ENCODE measurements at places on chromosomes 1 and 21.
A peak's percentile ranks its signal among the peaks of the same experiment; 100 is the strongest.

DNA sequence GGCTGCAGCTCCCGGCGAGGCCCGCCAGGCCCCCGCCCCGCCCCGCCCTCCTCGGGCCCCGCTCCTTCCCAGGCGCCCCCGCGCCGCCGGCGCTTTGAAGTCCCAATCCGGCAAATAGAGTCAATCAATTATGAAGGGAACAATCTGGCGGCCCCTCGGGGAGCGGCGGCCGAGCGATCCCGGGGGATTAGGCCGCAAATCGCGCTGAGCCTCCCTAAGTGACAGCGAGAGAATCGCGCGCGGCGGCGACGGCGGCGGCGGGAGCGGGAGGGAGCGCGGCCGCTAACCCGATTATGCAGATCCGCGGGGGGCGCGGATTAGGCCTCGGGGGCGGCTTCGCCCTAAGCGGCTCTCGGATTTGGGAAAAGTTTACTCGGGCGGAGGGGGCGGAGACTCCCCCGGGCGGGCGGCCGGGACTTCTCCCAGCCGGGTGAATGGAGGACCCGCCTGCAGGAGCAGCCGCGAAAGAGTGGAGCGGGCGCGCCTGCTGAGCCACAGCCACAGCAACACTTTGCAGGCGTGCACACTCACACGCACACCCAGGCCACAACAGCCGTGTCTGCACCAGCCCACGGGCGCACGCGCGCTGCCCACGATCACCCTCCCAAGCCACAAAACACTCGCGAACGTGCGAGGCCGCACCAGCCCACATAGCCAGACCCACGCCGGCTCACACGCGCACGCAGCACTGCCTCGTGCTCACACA, 23.0 kb upstream of the DMBX1 start:
- DNase-seq, result no peak

- DNase-seq, result no peak
These were observed 33.0 kb downstream of the EPHA2 start for GRCh38 chr1:16122916-16123315.

DNA sequence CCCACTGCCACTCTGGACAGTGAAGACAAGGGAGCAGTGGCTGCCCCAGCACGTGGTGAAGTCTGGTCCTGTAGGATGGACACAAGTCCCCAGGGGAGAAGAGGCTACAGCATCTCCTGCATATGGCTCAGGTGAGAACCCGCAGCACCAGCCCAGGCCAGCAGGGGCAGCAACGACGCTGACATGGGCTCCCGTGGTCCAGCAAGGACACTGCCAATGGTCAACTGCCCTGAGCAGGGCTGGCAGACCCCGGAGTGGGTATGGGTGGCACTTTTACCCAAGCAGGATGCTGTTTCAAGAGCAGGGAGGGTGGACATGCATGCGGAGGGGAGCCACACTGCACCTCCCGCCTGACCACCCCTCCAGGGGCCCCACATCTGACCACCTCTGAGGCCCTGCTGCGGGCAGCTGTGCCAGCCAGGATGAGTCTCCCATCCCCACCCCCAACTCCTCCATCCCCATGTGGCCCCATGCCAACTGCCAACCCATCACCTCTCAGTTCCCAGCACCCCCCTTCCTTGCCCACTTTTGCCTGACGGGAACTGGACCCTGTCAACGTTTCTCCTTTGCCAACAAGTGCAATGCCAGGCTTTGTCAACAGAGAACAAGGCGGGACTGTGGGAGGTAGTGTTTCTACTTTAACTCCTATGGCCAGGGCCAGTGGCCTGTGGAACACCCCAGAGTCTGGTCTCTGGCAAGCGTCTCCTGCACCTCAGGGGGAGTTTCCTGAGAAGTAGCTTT, 8.6 kb downstream of the MORN1 start:
- DNase-seq, result peak; percentile 67

DNA sequence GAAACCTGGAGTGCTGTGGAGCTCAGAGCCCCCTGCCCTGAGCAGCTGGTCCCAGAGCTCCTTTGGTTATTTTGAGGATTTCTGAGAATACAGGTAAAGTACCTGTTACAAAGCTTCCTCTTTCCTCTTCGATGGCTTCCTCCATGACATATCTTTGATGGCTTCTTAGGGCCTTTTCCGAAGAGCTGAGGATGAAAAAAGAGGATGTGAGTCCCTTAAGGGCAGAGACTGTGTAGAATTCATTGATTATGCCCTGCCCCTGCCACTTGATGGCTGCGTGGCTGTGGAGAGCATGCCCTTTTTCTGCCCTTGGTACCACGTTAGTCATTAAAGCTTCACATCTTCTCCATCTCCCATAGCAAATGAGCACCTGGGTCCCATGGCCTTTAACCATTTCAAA, 14.2 kb downstream of the TEX35 start:
- DNase-seq, result no peak

DNA sequence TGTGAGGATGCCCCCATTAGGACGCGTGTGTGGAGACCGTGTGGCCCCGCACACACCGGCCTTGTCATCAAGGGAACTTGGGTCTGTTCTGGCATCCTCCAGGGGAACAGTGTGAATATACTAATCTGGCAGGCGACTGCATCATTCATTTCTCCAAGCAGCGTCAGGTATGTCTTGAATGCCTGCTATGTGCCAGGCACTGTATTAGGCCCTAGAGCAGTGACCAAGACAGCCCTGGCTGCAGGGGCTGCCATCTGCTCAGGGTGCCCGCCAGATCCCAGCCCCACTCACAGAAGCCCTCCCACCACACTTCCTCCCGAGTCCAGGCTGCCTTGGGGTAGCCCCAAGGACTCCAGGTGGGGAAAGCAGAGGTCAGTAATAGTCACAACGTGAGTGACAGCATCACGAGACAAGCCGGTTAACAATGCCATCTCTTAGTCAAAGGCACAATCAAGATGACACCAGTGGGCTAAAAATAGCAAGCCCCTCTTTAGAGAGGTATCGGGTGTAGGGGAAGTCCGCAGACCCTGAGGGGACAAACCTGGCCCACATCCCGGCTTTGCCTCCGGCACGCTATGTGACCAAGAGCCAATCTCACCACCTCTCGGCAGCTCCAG, 7.5 kb upstream of the LAPTM5 start:
- no peak for DNase-seq

DNA sequence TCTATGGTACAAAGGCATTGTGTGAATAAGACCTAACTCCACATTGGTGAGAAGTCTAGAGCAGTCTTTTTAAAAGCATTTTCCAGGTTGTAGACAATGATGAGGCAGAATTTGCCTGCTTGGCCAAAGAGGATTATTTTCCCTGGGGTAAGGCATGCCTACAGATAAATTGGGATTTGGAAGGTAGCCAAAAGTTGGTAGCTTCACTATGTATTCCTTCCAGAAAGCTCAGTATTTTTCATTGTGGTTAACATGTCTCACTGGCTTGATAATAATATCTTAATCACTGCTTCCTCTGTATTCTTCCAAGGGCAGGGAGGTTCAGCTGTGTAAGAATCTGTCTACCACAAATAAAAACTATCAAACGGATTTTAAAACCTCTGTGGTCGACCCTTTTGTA, 590.8 kb upstream of the PRMT6 start:
- no peak for DNase-seq

DNA sequence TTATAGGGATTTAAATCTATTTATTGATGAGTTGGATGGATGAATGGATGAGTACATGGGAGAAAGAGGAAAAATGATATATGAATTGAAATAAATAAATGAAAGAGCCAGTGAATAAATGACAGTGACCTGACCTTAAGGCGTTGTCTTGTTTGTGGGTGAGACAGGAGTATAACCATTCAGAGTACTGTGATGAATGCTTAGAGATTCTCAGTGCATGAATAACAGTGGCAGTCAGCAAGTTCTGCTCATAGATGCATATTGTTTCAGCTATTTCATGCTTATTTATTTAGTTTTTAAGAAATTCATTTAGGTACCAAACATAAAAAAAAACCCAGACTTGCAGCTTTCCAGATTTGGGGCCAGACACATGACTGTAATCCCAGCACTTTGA, 116.4 kb downstream of the FGGY start:
- DNase-seq, result no peak

DNA sequence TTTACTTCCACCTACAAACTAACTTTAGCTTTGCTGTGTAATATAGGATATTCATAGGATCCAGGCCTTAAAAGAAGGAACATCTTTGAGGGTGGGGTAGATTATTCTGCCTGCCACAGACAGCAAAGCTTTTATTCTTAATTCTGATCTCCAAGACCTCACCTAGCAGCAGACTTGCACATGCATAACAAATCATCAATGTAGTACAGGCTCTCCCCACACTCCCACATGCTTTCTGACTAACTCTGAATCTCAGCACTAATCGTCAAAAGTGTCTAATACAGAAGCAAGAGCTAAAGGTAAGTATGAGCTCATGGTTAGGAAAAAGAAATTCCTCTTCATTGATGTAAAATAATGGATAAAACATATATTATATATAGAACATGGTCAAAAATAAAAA, 1468.5 kb upstream of the B3GALT2 start:
- no peak for DNase-seq

- DNase-seq, result no peak
These were observed 6.5 kb downstream of the RIMS3 start for GRCh38 chr1:40658751-40659648.

DNA sequence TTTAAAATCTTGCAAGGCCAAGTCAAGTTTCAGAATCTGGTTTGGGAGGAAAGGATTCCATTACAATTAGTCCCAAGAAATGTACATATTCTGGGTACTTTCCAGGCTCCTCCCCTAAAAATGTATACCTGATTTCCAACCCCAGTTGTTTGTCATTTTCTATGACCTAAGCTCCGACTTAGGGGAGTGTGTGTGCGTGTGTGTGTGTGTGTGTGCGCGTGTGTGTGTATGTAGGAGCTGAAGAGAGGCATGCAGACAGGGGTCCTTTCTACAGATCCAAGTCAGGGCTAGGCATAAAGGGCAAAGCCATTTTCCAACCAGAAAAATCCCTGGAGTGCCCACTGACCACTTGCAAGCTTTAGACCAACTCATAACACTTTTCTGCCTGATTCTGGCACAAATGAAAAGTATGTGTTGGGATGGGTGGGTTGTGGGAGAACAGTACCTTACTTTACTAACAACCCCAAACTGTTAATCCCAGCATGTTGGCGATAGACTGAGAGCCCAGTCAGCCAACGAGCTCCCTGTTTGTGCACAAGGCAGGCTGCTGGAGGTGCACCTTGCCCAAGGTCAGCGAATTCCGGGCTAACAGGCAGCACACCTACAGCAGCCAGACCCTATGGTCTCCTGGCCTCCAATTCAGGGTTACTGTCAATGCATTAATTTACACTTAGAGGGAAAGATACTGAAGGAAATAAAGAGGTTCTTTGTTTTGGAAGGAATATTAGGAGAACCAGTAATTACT, 1.7 kb downstream of the TRABD2B start:
- DNase-seq, result no peak

- no peak for DNase-seq
These were observed 43.7 kb downstream of the SRSF11 start for GRCh38 chr1:70264839-70265238.

- DNase-seq, result no peak
These were observed 76.6 kb downstream of the GPR88 start for GRCh38 chr1:100614570-100614969.

GRCh38 chr1:238964631-238965030, 421.7 kb upstream of the CHRM3 start:
- no peak for DNase-seq

DNA sequence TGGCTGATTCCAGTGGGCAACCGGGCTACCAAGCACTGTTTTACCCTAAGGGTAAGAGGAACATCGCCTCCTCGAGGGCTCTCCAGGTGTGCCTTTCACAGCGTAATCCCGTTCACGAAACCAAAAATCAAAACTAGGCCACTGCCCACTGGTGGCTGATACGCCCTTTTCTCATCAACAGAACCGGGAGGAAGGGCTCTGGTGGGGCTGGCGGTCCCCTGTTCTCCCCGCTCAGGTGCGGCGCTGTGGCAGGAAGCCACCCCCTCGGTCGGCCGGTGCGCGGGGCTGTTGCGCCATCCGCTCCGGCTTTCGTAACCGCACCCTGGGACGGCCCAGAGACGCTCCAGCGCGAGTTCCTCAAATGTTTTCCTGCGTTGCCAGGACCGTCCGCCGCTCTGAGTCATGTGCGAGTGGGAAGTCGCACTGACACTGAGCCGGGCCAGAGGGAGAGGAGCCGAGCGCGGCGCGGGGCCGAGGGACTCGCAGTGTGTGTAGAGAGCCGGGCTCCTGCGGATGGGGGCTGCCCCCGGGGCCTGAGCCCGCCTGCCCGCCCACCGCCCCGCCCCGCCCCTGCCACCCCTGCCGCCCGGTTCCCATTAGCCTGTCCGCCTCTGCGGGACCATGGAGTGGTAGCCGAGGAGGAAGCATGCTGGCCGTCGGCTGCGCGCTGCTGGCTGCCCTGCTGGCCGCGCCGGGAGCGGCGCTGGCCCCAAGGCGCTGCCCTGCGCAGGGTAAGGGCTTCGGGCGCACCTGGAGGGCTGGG, at the start of gene IL6R:
Gene IL6R, plus strand, starts transcription at position 360 of the 763 bp plus-strand sequence. Its CDS starts 287 bp downstream, at position 647.
- DNase-seq, result peak; percentile 25

DNA sequence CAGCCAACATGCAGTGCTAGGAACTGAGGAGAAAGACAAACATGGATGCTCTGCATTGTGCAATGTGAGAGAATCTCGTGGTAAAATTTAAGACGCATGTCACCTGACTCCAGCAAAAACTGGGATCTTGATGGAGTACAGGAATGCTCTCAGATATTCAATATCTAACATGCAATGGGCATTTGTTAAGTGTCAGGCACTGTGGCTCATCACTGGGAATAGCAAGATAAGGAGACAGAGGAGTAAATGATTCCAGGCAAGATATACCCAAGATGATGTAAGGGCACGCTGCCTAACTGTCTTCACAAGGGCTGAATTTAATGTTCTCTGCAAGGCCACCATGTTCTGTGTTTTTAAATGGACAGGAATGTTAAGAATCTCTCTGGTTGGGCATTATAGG, 67.8 kb downstream of the LPAR3 start:
- DNase-seq, result no peak

DNA sequence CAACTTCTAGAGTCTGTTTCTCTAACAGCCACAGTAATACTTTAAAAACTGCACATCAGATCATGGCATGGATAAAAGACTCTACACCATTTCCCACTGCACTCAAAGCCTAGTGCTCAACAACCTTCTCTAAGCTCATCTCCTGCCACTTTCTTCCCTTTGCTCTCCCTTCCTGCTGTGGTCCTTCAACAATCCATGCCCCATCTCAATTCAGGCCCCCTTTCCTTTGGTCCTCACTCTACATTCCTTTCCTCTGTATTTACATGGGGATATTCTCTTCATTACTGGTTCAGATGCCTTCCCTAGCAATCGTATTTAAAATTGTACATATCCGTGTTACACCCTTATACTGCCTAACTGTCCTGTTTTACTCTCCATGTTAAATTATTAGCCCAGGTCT, 19.0 kb downstream of the SOD1 start:
- DNase-seq, result no peak

- DNase-seq, result no peak
These were observed 25.5 kb downstream of the DCAF8 start for GRCh38 chr1:160236806-160237205.

DNA sequence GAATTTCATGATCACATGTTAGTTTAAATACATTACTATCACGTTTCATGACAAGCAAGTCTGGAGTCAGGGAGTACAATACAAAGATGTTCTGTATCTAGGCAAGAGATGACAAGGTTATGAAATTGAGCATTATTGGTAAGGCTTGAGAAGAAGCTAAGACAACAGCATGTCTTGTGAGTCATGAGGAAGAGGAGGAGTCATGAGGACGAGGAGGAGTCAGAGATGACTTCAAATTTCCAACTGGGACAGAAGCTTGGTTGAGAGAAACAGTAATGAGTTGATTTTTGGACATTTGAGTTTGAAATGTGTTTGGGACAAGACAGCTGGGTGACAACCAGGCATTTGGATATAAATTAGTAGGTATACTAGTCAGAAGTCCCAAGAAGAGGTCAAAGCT, 4.3 kb upstream of the UBE2U start:
- DNase-seq, result no peak

GRCh38 chr1:178405137-178405536, 91.6 kb downstream of the CLEC20A start:
- DNase-seq, result no peak

Data from GM19239 (cell line).